ENCODE measurements at places on chromosomes 4 and X.

- DNase-seq, result no peak
Observed at GRCh38 chrX:43809463-43809862, 72.8 kb downstream of the MAOB start.

GRCh38 chr4:125735102-125735501 lies 420.3 kb downstream of the FAT4 start:
- no peak for DNase-seq

GRCh38 chr4:10157478-10158332 lies 41.1 kb upstream of the WDR1 start:
- DNase-seq, result peak; percentile 75

DNA sequence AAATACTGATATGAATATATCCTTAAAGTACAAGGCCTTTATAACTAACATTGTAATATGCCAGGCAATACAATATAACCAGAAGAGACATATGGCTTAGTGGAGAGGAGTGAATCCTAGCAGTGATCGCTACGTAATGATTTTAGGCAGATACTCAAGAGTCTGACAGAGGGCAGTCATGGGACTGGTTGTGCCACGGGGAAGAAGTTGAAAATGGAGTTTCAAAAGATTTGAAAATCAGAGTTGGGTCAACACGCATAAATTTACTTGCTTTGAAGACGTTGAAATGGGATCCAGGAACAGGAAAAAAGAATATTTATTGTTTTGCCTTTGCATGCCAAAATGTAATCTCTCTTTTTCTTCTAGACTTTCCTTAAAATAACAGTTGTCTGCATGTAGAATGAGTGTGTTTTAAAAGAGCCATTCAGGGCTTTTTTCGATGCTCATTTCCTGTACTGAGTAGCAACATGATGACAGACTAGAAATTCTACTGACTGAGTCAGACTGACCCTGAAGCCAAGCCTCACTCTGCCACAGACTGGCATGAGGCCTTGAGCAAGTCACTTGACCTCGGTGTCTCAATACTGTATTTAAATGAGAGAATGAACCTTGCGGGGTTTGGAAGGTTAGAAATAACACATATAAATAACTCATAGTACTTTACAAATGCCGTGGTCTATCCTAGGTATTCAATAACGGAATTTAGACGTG lies 8.1 kb upstream of the SMS start:
- no peak for DNase-seq

GRCh38 chrX:133005042-133005441 lies 46.6 kb upstream of the HS6ST2 start:
- no peak for DNase-seq

DNA sequence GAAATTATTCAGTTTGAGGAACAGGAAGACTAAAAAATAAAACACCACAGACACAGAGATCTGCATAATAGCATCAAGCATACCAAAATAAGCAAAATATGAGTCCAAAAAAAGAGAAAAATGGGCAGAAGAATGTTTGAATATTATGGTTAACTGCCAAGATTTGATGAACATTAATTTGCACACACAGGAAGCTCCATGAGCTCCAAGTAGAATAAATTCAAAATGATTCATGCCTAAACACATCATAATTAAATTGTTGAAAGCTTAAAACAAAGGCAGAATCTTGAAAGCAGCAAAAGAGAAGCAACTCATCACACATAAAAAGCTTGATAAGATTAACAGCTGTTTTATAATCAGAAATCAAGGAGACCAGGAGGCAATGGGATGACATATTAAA lies 156.6 kb upstream of the ARSJ start:
- peak; percentile 35 for DNase-seq

- peak; percentile 37 for DNase-seq
Observed at GRCh38 chr4:47913861-47914219, 543 bp downstream of the NFXL1 start.

DNA sequence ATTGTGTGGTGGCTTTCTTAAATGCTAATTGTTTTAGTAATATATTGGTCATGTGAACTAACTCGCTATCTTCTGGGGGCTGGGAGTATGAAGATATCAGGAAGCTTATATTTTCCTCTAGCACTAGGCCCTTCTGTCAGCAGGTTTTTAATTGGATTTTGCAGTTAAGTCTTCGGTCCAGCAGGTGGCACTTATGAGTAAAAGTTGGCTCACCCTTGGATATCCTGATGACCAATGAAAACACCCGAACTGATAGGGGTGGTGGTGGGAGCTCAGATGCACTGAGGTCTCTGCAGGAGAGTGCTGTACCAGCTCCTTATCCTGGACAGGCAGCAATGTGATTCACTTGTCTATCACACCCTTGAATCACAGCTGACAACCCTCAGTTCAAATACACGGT lies 1365.8 kb upstream of the DIAPH2 start:
- no peak for DNase-seq

GRCh38 chr4:170248576-170248975 lies 158.8 kb upstream of the AADAT start:
- no peak for DNase-seq

DNA sequence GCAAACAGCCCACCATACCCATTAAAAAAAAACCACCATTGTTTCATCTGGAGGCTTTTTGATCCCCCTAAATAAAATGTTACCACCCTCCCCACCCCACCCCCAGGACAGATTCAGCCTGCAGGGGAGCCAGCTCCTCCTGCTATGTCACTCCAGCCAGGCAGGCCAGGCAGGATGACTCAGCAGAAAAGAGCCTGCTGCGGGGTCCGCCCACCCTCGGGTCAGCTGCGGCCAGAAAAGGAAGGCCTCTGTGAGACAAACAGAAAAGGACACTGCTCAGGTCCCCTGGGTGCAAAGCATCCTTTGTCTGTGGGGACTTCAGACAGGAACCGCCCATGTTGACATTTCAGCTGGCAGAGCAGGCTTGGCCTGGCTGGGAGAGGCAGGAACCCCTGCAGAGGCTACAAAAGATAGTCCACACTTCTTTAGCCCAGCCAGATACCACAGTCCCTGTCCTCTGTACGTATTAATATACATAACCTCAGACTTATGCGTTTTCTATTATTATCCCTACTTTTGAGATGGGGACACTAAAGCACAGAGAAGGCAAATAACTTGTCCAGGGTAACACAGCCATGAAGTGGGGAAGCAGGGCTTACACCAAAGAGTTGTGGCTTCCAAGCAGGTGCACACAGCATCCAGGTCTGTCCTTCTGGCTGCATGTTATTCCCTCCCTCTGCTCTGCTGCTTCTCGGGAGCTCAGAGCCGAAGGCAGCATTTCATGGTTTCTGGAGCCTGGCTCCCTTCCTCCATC lies 147.7 kb downstream of the CPEB2 start:
- peak; percentile 78 for DNase-seq

GRCh38 chrX:54980334-54980733 lies 13.7 kb downstream of the PFKFB1 start:
- DNase-seq, result no peak

DNA sequence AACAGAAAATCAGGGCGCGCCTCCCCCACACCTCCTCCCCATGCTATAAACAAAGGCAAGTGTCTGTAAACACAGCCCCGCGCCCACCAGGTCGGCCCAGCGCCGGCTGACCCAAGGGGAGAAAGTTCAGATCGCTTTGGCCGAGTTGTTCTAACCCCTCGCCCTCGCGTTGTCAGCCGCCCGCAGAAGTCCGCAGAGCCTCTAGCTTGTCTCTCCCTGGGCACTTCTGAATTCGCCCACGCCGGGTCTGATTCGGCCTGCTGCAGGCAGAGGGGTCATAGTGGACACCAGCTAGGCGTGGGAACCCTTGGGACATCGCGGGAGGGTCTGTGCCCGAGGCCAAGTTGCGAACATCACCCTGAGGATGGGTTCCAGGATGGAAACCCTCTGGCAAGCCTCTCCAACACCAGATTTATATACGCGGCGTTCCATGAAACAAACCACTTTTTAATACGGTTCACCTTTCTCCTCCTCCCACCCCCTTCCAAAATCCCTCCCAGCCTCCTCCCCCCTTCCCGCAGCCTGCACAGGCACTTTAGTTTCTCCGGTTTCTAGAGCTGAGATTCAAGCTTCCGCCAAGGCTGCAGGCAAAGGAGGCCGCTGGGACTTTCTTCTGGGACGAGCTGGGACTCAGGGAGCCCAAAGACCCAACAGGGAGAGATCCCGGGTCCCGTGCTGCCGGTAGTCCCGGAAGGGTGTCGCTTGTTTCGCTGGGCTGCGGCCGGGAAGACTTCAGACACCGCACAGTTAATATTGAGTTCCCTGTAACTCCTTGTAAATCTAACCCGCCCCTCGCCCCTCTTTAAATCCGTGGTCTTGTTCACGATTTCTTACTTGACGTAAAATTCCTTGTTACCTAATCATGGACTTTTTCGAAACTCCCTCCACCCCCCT lies 4.7 kb downstream of the HAND2 start:
- DNase-seq, result no peak

DNA sequence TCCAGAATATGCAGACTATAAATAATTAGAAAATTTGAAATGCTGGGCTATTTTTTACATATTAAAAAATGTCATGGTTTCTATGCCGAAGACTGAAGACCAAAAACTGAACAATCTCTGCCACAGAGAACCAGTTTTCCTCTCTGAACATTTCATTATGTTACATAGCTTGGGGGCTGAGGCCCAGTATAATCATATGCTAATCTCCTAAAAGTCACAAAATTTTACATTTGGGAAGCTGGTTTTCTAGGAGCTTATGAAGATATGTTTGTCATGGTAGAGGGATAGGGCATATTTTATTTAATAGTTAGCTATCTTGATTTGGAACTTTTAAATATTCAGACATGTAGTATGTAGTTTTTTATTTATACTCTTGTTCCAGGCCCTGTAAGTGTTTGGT lies 167.8 kb downstream of the GPAT3 start:
- DNase-seq, result no peak

GRCh38 chr4:56040842-56041241 lies 92.1 kb downstream of the CEP135 start:
- DNase-seq, result no peak

- no peak for DNase-seq
Observed at GRCh38 chr4:5166377-5166776, 115.1 kb downstream of the STK32B start.

DNA sequence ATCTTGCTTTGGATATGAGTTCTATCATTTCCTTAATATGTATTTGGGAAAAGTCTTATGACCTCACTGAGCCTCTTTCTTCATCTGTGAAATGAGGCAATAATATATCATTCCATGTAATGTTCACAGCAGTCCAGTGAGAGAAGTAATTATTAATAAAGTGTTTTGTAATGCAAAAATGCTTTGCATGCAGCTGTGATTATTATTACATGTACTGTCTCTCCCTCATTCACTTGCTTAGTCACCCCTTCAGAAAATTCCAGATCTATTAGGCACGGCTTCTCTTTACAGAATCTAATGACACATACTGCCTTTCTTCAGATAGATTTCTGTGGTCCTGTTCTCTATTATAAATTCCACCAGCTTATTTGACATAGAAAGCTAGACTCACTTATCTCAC lies 53.5 kb upstream of the FGF13 start:
- no peak for DNase-seq
